GM18507 (cell line): ENCODE measurements at places on chromosomes 7 and 10.

GRCh38 chr10:123886292-123886691, 5.3 kb downstream of the CPXM2 start:
- no peak for DNase-seq

DNA sequence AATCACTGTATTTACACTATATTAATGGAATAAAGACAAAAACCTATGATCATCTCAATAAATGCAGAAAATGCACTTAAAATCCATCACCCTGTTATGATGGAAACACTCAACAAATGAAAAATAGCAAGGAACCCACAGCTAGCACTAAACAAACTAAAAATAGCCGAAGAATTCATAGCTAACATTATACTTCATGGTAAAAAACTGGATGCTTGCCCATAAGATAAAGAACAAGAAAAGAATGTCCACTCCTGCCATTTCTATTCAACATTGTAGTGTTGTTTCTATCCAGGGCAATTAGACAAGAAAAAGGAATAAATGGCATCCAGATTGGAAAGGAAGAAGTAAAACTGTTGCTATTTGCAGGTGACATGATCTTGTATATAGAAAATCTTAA, 142.1 kb downstream of the STK31 start:
- no peak for DNase-seq

- DNase-seq: no peak
Observed at GRCh38 chr10:22321924-22322640, 1.2 kb downstream of the BMI1 start.

GRCh38 chr7:33880787-33881186, 24.6 kb upstream of the BMPER start:
- no peak for DNase-seq

DNA sequence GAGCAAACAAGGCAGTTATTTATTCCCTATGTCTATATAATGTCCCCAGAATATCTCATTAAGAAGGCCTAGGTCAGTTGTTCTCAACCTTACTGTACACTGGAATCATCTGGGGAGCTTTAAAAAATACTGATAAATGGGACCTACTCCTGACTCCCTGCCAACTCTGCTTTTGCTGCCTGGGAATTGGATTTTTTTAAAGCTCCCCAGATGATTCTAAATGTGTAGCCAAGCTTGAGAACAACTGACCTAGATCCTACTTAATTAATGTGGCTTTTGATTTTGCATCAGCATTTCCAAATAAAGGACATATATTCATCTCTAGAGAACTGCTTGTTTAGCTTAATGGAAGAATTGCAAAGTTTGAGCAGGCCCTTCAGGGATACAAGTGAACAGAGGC, 91.7 kb upstream of the HPS1 start:
- DNase-seq: no peak

GRCh38 chr10:3264161-3264761, 91.7 kb upstream of the PITRM1 start:
- DNase-seq: no peak

DNA sequence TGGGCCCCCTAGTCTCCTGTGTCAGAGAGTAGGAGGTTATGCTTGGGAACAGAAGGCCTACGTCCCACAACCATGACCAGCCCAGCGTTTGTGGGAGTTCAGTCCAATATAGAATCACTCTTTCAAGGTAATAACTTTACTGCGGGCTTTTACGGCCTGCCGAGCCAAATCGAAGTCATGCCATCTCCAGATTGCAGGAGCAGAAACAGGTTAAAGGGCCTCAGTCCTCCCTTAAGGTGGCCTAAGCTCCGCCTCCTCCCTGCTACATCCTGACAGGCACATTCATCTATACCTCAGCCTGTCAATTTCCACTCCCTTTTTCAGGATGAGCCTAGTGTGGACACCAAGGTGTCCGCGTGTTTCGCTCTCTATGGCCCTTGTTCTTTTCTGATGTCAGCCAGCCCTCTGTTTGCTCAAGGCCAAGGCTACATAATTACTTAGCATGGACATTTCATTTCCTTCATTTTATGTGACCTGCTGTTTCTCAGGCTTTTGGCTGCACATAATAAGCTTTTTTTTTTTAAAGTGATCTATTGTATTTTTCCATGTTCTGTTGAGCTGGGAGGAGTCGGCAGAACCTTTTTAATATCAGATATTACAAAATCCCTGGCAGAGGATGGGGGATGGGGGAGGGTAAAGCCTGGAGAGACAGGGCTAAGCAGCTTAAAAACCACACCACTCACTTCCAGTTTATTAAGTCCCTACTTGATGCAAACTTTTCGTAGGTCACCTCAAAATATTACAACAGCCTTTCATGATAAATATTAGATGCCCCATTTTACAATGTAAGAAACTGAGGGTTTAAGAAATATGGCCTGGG, 84.6 kb downstream of the CACNB2 start:
- DNase-seq: no peak

GRCh38 chr7:7449055-7449454, 86.6 kb downstream of the COL28A1 start:
- no peak for DNase-seq

DNA sequence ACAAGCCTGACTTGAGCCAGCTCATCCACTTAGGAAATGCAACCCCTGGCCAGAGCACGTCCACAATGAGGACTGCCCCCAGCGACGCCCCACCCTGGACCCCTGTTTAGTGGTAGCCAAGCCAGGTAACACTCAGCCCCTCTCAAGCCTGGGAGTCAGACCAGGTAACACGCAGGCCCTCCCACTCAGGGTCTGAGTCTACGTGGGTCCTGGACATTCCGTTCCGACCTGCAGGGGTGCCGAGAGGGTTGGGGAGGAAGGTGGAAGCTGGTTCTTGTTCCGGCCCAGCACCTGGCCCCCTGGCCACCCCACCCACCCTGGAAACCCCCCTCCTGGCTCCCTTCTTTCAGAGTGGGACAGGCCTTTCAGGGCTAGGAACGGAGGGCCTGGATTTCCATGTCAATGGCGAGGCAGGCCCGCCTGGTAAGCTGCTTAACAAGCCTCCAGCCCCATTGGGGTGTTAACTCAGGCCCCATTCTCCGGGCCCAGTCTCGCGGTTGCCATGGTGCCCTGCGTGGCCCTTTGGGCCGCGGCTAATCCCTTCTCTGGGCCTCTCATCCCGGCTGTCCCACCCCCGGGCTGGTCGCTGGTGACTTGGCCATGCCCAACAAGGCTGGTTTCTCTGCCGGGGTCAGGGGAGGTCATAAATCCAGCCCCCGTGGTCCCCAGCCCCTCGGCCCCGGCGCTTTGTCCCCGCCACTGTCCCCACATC, 19.7 kb upstream of the LFNG start:
- DNase-seq: no peak

GRCh38 chr7:45240926-45241325, 83.3 kb downstream of the RAMP3 start:
- DNase-seq: no peak

GRCh38 chr7:49261928-49262327, 337.6 kb downstream of the CDC14C start:
- DNase-seq: no peak

DNA sequence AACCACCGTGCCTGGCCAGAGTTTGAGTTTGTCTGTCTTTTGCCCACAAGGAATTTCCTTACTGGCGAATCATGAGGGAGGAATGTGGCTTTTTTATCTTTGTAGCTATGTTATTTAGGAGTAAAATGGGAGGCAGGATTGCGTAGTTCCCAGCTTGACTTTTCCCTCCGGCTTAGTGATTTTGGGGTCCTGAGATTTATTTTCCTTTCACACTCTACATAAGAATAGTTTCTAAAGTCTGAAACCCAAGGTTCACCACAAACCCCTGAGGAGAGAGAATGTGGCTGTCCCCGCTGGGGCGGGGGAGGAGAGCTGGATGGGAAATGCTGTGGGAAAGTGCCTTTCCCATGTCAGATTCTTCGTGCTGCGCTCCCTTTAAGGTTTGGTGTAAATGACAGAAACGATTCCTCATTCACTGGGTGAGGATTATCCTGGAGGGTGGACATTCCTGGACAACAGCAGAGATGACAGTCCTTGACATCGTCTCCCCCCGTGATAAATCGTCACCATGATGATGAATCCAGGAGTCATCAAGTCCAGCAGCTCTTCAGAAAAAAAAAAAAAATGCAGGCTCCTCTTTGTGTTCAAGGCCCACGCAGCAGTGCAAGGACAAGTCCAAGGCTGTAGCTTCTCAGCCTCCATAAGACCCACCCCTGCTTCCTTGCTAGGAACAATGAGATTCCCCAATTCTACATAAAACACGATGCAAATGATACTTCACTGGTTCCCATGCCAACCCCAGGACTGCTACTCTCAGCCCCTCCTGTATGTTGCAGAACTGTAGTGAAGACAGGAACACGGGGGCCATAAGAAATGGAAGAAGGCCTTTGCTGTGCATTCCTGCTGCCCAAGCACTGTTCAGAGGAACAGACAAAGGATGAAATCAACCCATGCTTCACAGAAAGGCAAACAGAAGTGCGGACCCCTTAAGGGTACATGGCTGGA, 233.1 kb downstream of the CCDC3 start:
- DNase-seq: no peak

GRCh38 chr7:983004-983615, at the start of gene CYP2W1:
CYP2W1 (plus strand) TSS chr7:983181; CDS start chr7:983212, 31 bp downstream.
- no peak for DNase-seq

GRCh38 chr7:22563621-22564241, 63.7 kb upstream of the STEAP1B start:
- DNase-seq: no peak

- DNase-seq: no peak
Observed at GRCh38 chr7:24337180-24337579, 53.2 kb downstream of the NPY start.

GRCh38 chr10:119023553-119023868, 6.0 kb upstream of the NANOS1 start:
- DNase-seq: no peak

- no peak for DNase-seq
Observed at GRCh38 chr7:157418204-157419034, 81.6 kb downstream of the DNAJB6 start.

DNA sequence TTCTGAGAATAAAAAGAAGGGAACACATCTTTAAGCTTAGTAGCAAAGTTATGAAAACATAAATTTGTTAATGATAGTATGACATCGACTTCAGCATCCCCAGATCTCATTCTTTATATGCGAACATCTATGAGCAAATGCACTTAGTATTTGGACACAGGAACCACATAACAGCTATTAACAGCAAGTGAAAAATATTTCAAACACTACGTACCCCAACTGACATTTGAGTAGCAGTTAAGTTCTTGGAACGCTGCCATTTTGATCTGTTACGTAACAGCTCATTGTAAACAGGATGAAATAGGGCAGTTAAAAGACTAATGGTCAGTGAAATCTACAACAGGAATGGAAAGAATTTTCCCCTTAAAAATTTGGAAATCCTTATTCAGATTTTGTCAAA, 428.9 kb downstream of the TNS3 start:
- no peak for DNase-seq

DNA sequence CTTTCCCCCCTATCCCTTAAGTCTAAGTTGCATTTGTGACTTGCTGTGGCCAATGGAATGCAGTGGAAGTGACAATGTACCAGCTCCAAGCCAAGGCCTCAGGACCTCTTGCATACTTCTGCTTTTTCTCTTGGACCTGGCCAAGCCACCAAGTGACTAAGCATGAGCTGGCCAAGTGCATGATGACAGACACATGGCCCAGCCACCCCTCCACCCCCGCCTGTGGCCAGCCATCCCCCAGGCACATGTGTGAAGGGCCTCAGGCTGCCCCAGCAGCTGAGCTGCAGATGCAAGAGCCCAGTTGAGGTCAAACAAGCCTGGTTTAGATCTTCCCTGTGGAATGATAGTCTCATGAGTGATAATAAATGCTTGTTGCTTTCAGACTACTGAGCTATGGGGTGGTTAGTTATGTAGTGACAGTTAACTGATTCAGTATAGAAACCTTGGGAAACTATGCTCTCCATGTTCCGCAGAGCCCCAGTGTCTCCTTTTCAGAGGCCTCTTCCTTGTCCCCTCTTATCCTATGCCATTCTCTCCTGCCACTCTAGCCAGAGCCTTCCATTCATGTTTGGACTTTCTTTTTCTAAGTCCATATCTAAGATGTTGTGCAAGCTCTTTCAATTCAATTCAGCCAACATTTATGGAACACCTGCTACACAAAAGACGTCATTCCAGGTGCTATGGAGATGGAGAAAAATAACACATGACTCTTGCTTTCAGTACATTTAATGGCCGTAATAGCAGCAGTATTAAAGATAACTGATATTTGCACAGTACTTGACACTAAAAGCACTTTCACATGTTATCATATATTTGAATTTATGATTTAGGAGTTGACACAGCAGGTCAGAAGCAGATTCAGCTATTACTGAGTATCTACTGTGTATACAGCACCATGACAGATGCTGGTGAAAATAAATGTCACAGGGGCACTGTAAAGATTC, 55.5 kb upstream of the LOXL4 start:
- no peak for DNase-seq

DNA sequence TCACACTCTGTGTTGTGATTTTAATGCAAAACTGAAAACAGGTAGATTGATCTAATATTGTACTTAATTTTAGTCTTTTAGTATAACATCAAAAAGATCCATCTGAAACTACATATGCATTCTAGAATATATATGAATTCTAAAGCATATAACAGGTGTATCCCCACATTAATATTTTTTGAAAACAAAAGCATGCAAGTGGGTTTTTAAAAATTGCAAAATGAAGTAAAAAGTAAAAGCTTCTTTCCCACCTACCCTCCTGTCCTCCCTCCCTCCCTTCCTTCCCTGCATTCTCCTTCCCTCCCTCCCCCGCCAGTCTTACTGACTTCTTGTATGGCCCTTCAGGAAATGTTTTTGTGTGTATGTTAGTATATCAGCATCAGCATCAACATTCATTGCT, 14.6 kb upstream of the STMP1 start:
- no peak for DNase-seq

GRCh38 chr10:117860823-117861222, 185.9 kb downstream of the RAB11FIP2 start:
- DNase-seq: no peak

GRCh38 chr7:142508251-142508650, 241.0 kb upstream of the PRSS1 start:
- DNase-seq: no peak

DNA sequence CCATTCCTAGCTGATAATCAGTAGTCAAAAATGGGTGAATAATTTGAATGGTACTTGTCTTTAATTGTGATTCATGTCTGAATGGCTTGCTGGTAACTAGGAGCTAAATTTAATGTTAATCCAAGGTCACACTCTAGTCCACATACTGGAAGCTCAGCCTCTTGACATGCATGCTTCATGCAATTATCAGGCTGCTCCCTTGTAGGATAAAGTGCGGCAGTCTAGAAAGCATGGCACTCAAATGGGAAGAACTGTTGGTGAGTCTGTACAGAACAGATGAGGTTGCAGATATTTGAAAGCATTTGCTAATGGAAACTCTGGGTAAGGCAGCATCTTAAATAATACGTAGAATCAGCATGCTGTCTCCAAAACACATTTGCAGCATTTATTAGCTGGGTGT, 499.4 kb downstream of the AUTS2 start:
- no peak for DNase-seq

DNA sequence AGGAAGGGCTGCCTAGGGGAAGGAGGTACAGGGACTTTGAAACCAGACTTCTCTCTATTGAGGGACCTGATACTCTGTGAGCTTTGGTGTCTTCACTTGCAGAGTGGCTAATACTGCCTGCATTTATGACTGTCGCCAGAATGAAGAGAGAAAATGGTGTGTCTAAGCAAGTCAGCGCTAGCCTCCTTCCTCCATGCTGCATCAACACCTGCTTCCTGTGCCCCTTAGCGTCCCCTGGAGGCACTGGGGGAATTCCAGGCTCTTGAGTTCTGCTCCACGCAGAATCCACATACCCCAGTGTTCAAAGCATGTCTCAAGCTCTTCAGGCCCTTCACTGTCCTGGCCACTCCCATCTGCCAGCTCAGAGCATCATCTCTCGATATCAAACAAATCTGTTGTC, 140.5 kb downstream of the PKD1L1 start:
- DNase-seq: no peak
